Spleen (tissue), 13 donors: ENCODE measurements at places on chromosomes 6 and 20.

DNA sequence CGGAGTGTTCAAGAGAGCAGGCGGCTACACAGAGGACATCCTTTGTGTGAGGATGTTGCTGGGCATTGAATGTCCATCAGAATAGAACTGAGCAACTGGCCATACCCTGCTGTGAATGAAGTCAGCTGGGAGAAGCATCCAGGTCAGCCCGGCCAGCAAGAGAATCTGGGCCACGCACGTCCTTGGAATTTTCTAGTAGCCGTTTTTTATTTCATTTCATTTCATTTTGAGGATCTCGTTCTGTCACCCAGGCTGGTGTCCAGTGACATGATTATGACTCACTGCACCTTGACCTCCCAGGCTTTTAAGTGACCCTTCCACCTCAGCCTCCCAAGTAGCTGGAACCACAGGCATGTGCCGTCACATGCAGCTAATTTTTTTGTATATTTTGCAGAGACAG, 97.9 kb downstream of the SSR1 start:
- no peak for DNase-seq
- H3K27ac ChIP-seq = no peak overlapping the region
- peaks cover 66% of the 10 kb centered on the region for H3K36me3 ChIP-seq

DNA sequence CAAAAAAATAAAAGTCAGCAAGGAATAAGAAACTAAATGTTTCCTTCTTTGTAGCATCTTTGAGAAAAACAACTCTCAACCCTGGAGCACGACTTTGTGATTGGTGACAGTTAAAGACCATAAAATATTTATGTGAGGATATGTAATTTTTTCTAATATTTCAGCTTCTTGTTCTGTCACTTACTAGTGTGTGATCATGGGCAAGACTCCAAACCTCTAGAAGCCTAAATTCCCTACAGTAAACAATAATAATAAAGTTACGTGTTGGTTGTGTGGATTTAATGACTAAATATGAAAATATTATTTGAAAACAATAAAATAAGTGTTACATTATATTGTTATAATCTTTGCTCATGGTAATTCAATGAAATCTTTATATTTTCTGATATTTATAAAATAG, 735.6 kb upstream of the MARCKS start:
- no peak overlapping the region for H3K4me3 ChIP-seq
- H3K27me3 ChIP-seq = no peaks in the 10 kb centered on the region
- no peak overlapping the region for H3K27ac ChIP-seq

DNA sequence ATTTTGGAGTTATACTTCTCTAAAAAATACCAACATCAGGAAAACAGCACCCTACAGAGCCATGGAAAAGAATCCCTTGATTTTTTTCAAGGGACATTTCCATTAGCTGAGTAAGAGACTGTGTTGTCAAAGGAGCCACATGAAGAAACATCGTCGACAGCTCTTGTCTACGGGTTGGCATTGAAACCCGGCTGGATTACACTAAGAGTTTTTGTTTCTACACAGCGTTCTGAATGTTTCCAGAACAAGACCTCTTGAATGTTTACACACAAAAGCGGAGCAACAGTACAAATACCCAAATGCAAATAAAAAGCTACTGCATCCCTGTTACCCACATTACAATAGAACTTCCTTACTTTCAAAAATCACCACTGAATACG, 2.4 kb upstream of the MYLK4 start:
- no peak overlapping the region for H3K27ac ChIP-seq
- H3K4me3 ChIP-seq = no peak overlapping the region
- DNase-seq = no peak

DNA sequence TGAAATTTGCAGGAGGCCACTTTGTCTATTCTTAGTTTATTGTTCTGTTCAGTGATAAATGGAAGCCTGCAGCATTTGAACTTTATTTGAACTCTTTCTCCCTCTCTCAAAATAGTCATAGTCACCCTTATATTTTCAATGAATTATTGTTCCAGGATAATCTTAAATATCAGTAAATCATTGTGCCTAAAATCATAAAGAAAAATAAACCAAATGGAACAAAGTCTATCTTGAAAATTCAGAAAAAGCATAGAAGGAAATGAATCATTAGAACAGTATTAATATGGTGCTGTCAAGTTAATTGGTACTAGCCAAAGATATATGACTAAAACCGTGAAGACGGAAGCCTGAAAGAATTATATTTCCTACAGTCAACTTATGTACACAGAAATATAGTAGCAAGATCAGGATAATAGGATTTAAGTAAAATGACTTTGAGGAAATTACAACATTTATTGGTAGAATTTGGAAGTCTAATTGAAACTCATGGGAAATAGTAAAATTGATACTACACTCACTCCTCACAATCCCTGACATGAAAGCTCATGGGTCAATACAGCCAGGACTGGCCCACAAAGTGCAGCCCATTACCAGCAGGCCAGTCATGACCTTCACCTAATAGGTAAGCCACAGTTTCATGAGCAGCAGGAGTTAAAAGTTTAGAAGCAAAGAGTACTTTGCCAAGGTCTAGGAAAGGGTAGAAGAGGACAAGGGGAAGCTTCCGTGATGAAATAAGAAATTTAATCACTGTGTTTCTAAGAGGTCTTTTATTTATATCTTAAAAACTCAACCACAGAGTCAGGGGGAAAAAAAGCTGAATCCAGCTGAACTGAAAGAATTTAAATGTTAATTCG, 119.9 kb upstream of the ENPP5 start:
- H3K27me3 ChIP-seq = no peaks in the 10 kb centered on the region
- no peak for DNase-seq
- no peak overlapping the region for H3K4me3 ChIP-seq
- H3K27ac ChIP-seq = no peak overlapping the region
- no peaks in the 10 kb centered on the region for H3K36me3 ChIP-seq
- no peaks in the 10 kb centered on the region for H3K4me1 ChIP-seq

DNA sequence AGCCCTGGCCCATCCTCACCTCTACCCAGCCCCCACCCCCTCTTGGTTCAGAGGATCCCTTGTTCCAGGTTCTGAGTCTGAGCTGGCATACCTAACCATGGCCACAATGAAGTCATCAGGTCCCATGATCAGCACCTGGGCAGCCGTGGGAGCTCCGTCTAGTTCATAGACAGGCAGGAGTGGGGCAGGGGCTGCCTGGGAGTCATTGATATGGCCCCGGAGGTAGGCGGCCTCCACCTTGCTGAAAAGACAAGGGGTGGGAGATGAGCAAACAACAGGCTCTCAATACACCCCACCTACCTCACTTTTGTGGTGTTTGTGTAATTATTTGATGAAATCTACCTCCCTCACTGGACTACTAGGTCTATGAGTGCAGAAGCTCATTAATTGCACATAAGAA, 20.4 kb downstream of the GGT7 start:
- no peak overlapping the region for H3K4me3 ChIP-seq
- H3K4me1 ChIP-seq = no peaks in the 10 kb centered on the region
- H3K27ac ChIP-seq = no peak overlapping the region
- H3K36me3 ChIP-seq = no peaks in the 10 kb centered on the region
- no peak for DNase-seq

DNA sequence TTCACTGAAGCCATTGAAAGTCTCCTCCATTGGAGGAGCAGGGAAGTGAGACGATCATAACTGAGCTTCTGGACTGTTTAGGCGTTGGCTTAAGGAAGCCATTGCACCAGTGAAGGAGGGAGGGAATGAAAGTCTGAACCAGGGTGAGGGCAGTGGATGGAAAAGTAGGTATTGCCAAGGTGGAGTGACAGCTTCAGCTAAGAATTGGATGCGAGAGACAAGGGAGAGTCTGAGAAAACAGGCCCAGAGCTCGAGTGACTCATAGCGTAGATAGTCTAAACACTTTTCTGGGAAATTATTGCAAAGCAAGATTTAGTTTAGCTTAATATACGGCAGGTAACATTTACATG, 4.5 kb downstream of the DSP start:
- H3K4me1 ChIP-seq = peaks cover 5% of the 10 kb centered on the region
- no peak overlapping the region for H3K4me3 ChIP-seq
- no peaks in the 10 kb centered on the region for H3K36me3 ChIP-seq
- no peak for DNase-seq

GRCh38 chr6:11168091-11168635, 56.6 kb upstream of the ERVFRD-1 start:
- no peak for DNase-seq
- no peak overlapping the region for H3K4me3 ChIP-seq
- H3K36me3 ChIP-seq = no peaks in the 10 kb centered on the region
- no peaks in the 10 kb centered on the region for H3K27me3 ChIP-seq
- peaks cover 8% of the 10 kb centered on the region for H3K4me1 ChIP-seq

- H3K27me3 ChIP-seq = no peaks in the 10 kb centered on the region
- no peak overlapping the region for H3K27ac ChIP-seq
- DNase-seq = no peak
- no peak overlapping the region for H3K4me3 ChIP-seq
- H3K4me1 ChIP-seq = peaks cover 78% of the 10 kb centered on the region
These were observed 111.9 kb downstream of the JARID2 start for GRCh38 chr6:15357782-15358181.
